ENCODE measurements at places on chromosomes 2 and 18.
A peak's percentile ranks its signal among the peaks of the same experiment; 100 is the strongest.

- no peak for DNase-seq
Measured at GRCh38 chr2:239855863-239856587, 169.1 kb downstream of the NDUFA10 start.

GRCh38 chr2:168003876-168004275 lies 243.5 kb downstream of the STK39 start:
- no peak for DNase-seq

- DNase-seq, result no peak
Measured at GRCh38 chr2:223585666-223586065, 16.5 kb downstream of the SCG2 start.

DNA sequence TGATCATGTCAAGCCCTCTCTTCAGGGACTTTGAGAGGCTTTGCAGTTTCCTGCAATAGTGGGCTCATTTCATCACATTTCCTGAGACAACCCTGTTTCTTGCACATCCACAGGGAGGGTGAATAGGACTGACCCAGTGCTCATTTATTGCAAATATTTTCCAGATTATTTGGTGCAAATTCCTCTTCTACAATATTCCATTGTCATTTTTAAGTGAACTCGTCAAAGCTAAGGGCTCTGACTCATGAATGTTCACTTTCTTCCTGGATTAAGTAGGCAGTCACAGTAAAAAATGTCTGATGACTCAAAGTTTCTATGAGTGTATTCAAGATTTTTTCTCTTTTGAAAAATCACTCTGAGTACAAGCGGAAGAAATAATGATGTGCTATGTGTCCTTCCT lies 225.5 kb upstream of the GALNT5 start:
- no peak for DNase-seq

DNA sequence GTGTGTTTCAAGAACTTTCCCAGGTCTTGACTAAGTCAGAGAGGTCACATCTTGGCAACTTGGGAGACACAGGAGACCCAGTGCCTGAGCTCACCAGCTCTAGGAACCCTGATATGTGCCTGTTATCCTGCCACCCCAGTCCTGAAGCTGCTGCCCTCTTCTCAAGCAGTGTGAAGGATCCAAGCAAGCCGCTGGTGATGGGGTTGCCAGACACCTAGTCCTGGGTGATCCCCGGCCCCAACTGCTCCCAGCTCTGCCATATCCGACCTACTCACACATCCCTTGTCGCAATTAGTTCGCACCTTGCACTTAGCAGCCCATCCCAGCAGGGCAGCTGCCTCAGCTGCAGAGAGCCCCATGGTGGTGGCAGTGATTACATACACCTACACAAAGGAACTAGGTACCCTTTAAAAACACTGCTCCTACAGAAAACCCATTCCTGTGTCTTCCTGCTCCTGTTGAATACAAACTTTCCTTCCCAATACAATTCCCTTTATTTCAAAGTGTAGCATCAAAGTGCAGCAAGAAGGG lies 247.2 kb upstream of the RAB12 start:
- DNase-seq, result no peak

GRCh38 chr2:6941299-6942046 lies 24.3 kb downstream of the RNF144A start:
- DNase-seq, result no peak

- peak; percentile 65 for DNase-seq
Measured at GRCh38 chr2:62305421-62306176, 109.7 kb downstream of the B3GNT2 start.

- DNase-seq, result no peak
Measured at GRCh38 chr2:118133916-118134315, 45.6 kb downstream of the INSIG2 start.

DNA sequence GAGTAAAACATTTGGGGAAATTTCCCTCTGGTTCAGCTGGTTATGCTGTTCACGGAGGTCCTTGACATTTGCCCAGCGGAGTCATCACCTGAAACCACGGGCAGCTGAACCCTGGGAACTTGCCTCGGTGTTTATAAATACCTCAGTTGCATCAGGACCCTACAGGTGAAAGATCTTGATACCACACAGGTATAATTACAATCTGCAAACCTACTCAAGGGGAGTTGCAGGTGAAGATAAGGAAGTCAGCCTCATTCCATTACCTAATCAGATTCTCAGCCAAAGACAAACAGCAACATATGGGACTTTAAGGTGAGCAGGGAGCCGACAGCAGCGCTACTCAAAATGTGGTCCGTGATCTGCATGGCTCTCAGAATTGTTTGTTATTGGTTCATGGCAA lies 37.0 kb upstream of the ATIC start:
- no peak for DNase-seq

- DNase-seq, result no peak
Measured at GRCh38 chr18:79542876-79543750, 136.5 kb upstream of the CTDP1 start.
